ENCODE measurements at places on chromosomes 3 and 15.

DNA sequence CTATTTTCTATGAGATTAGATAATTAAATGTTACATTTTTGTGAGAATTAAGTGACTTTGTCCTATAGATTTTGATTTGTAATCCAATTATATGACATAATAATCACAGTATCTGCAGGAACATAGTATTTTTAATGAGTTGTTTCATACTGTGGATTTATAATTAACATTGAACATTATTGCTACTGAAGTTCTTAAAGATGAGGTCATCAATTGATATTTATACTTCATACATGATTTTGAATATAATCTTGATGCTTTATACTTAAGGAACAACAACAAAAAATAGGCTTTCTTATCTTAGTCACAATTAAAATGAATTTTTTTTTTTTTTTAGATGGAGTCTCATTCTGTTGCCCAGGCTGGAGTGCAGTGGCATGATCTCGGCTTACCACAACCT lies 846.6 kb downstream of the SI start:
- DNase-seq: no peak

- DNase-seq: no peak
Measured at GRCh38 chr15:77123854-77124253, 52.9 kb upstream of the TSPAN3 start.

DNA sequence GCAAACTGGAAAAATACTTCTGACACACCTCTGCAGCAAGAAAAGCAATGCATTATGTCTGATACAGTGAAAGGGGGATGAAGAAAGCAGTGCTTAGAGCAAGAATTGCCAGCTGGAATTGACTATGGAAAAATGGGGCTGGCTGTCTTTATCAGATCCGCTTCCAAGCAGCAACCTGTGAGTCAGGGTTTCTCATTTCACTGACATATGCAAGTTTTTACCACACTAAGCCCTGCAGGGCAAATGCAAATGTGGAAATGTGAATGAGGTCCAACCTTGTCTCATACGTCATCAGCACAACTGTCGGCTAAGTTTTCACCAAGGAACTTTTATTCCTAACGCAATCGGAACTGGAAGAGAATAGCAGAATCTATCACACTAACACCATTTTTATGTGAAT lies 172.5 kb upstream of the GADL1 start:
- DNase-seq: peak; percentile 97

DNA sequence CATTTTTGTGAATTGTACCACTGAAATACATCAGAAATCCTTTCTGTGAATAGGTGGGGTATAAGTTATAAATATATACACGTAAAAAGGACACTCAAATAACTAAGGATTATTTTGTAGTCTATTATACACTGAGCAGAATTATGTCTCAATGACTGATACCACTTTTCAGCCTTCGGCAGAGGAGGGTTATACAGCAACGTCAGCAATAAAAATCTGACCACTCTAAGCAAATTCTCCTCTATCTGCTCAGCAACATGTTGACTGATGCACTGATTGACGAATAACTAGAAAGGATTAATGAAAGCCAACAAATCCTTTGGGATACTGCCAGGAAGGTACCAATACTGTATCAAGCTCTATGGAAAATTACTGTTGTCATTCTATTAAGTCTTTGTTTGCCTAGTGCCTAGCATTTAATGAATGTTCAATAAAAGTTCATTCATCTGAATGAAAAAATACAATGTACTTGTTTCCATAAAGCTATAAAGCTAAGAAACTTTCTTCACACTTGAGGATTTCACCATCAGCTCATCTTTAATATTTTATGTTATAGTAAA lies 5.2 kb downstream of the ARPP19 start:
- no peak for DNase-seq

DNA sequence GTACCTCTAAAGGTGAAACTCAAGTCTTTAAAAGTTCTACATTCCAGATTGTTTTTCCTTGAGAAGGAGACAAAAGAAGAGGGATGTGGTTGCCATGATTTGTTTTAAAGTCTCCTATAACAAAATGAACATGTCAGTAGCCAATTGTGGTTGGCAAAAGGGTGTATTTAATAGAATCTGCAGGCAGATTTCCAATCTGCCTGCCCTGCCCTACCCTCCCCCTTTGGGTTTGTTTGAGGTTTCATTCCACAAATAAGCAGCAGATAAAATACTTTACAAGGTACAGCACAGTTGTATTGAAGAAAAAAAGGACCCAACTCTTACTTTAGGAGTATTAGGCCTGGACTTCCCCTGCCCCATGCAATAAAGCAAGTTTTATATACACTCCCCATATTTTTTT lies 59.5 kb downstream of the MLH1 start:
- DNase-seq: peak; percentile 53

DNA sequence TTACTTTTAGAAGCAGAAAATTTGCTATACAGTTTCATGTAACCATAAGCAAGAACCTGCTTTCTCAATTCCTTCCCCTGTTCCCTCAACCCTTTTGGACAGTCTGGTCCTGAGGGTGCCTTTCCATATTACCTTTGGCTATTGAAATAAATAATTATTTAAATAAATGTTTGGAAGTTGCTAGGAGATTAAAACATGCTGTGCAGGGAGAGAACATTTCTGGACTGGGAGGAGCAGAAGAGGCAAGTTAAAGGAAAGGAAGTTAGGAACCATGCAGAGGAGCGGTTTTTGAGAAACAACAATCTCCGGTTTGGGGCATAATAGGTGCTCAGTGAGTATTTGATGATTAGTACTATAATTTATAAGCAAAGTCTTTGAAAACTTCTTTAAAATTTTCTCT lies 41.8 kb downstream of the ZNF609 start:
- peak; percentile 36 for DNase-seq

GRCh38 chr3:8825153-8825825 lies 55.9 kb upstream of the OXTR start:
- no peak for DNase-seq

- DNase-seq: no peak
Measured at GRCh38 chr3:107382631-107383030, 5.4 kb downstream of the CCDC54 start.

DNA sequence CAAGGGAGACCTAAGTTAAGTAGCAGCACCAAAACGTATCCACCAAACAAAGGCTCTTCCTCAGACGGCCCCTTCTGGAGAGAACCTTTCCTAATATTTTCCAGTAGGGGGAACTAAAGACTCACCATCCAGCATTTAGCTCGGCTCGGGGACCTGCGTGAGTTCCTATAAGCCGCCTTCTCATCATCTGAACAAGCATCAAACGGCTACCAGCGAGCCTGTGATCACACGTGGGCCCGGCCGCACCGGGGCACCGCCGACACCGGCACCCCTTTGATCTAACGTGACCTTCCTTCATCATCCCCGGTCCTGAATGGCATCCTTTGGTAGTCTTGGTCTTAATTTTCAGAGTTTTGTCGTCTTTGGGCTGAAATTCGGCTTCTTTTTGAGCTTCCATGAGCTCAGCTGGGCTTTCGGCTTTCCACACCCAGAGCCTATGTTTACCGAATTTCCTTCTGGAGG lies 1.4 kb upstream of the ROBO2 start:
- peak; percentile 88 for DNase-seq

- DNase-seq: no peak
Measured at GRCh38 chr3:110731148-110731547, 340.5 kb upstream of the NECTIN3 start.

- DNase-seq: no peak
Measured at GRCh38 chr3:31305340-31305739, 227.4 kb upstream of the STT3B start.

DNA sequence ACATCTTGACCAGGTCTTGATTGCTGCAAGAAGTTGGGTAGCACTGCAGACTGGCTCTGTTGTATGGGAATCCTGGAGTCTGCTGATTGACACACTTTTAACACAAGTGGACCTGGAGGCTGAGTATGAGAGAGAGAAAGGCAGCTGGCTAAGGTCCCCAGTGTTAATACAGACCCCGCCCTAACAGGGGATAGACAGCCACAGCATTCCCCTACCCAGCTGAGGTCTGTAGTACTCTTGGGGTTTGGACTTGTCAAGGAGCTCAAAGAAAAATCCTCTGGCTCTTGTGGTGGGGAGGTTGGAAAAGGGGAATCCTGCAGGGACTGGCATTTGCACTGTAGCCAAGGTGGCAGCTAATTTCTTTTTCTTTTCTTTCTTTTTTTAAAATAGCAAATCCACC lies 192.7 kb downstream of the ZNF621 start:
- no peak for DNase-seq

DNA sequence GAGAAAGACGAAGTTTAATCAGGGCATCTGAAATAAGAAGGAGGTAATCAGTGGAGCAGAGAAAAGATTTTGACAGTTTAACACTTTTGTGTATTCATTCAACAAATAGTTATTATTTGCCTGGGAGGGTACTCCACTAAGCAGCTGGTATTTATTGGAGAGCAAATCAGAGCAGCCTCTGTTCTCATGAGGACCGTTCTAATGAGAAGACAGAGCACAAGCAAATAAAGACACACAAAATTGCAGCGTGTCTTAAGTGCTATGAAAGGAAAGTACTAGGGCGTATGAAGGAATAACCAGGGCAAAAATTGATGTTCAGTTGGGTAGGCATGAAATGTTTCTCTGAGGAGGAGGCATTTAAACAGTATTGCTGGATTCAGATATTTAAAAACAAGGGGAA lies 302.9 kb upstream of the RARB start:
- no peak for DNase-seq

DNA sequence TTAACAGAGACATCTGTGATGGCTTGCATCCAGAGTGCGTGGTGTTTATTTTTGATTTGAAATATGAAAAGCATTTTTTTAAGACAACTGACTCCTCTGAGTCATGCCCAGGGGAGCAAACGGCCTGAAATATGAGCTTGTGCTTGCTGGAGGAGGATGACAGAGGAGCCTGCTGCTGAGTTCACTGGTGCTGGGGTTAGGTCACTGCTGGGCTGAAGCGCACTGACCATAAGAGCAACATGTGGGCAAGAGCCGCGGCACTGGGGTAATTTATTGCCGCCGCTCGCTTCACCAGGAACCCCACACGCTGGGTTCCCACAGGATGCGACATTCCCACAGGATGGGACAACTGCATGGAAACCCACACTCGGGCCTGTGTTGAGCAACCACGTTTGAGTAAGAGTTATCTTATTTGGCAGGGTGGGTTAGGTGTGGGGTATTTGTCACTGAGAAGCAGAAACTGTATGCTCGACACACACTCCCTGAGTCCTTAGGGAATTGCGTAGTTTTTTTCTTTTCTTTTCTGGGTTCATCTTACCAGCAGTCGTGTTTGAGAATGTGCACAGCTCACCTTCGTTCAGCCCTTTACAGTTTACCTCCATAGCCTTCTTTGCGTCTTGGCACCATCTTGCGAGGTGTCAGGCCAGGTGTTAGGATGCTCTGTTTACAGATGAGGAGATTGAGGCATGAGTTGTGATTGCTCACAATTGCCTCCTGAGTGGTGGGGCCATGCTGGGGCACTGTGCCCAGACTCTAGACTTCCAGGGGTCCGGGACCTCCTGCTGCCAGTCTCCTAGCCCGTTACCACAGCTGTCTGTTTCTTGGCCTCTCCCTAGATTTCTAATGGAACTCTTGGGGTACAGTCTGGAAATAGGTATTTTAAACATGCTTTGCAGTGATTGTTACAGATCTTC lies 60.4 kb downstream of the SMAD3 start:
- peak; percentile 98 for DNase-seq

DNA sequence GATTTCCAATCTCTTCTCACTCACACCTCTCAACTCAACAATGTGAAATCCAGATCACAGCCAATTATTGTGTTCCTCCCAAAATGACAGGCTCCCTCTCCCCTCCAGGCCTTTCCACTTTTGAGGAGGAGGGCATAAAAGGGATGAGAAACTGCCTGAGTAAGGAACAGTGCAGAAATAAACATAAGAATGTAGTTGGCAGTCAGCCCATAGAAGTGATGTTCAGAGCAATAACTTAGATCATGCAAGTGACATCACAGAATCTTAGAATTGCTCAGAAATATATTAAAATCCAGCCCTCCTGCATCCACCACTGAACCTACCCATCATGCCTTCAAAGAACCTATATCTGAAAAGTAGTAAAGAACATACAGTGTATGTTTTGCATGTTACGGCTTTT lies 299.4 kb upstream of the GADL1 start:
- no peak for DNase-seq

DNA sequence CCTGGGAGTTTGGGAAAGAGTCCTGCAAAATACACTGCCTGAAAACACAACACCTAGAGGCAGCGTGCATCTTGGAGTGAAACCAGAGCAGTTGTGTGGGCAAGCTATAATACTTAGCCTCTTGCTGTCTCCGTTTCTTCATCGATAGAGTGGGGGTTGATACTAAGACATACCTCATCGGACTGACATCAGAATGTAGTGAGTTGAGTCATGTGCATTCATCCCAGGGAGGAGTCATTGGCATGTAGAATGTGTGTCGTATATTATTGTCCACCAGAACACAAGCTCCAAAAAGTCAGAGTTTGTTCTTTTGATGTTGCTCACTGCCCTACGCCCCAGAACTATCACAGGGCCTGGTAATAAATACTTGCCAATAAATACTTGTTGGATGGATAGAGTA lies 4.3 kb downstream of the SNTN start:
- peak; percentile 65 for DNase-seq

DNA sequence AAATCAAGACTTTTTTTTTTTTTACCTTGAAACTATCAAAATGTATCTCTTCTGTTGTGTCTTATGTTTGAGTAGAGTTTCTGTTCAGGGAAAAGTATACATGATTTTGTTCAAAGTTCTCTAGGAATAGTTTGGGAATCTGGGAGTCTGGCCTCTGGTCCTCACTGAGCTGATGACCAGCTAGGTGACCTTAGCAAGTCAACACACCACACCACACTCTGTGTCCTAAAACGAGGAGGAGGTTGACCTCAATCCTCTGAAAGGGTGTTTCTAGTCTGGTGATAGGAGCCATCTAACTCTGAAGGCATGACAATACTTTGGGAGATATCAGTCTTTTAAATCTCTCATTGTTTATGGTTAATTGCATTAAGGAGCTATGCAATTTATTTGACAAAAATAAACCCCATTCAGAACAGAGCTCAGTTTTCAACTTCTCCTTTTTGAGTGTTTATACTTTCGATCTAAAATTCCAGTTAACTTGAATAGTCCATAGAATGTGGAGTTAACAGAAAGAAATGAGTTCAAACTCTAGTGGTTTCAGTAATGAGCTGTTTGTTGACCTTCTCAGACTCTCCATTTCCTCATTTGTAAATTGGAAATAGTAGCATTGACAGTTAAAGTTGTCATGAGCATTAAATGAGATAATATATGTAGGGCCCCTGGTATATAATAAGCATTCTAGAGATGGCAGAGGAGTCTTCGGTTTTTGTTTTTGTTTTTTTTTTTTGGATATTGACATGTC lies 112.2 kb upstream of the LRRN1 start:
- DNase-seq: no peak

GRCh38 chr3:155049959-155050358 lies 30.2 kb upstream of the MME start:
- no peak for DNase-seq

DNA sequence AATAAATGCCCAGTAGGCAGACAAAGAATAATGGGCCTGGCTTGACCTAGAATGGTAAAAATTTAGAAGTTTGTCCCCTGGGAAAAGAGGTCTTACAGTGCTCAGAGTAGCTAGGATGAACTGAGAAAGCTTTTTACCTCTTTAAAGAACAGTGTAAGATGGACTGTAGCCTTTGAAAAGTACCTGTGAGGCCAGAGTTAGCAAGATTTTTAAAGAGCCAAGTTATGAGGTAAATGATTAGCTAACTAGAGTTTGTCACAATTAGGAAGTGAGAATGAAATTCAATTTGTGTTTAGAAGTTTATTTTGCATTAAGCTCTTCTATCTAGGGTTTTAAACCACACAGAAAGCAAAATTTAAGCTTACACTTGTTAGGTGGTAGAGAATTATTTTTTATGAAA lies 480.9 kb downstream of the ZIC1 start:
- no peak for DNase-seq

- peak; percentile 47 for DNase-seq
Measured at GRCh38 chr3:27594096-27594690, 110.0 kb upstream of the SLC4A7 start.

- DNase-seq: no peak
Measured at GRCh38 chr15:55574096-55574495, 14.0 kb downstream of the PYGO1 start.

Measured in astrocyte of the spinal cord (primary cell).